HCT116 (cell line): ENCODE measurements at places on chromosomes 16 and 17. TPM values are rescaled to one million over a fixed set of nuclear protein-coding genes. Genes with fewer than 3 reads are reported as not detected.

GRCh38 chr16:57949595-57950238, 21.2 kb downstream of the CNGB1 start:
- DNase-seq: no peak

DNA sequence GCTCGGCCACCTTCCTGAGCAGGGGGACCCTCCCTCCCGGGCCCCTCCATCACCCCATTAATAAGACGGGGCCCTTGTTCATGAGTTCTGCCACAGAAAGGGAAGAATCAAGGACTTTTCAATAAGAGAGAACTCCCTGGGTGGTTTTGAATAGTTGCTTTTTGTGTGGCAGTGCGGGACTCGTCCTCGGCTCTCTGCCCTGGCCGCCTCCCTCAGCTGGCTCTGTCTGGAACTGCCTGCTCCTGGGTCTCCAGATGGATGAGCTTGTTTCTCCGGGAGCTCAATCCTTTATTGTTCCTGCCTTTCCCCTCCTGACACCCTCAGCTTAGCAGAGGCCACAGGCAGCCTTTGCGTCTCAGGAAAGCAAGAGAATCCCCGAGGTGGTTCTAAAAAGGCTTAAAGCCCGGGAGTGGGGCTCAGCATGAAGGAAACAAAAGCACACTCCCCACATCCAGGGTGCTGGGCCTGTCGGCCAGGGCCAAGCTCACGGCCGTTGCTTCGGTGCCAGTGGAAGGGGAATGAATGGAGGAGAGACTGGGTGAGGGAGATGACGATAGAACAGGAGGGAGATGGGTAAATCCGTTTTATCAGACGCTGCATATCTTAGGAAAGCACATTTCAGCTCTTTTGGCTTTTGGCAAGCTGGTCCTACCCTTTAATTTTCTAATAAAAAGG, 60.2 kb downstream of the RAI1 start:
- no peak for DNase-seq

The RHBDL1 gene
- 12.7 TPM for total RNA-seq

DNA sequence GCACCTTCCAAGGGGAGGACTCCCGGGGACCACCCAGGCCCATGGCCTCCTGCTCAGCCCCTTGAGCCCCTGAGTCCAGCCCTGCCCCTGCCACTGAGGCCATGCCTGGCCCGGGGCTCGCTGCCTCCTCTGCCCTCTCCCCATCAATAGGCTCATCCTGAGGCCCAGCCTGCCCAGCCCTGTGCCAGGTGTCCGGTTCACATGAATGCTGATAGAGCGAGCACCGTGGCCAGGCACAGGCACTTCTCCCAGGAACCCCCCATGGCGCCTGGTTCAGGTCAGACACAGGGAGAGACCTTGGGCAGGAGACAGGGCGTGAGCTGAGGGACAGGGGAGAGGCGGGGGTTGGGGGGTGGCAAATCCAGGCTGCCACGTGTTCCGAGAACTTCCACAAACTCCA, 2.8 kb upstream of the PVALEF start:
- no peak for DNase-seq

DNA sequence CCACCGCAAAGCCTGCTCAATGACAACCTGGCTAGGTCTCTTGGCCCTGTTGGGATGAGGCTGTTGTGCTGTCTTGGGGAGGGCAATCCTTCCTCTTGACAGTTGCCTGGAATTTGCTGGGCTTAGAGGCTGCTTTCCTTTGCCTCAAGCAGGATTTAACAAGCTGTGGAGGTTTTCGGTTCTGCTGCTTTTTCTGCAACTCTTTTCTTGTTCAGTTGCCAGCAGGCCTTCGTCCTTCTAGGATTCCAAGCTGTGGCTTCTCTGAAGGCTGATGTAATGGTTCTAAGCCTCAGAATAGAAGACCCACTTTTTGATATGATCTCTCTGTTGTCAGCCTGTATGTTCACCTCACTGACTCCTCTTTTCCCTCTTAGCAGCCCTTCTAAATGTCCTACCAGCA, 149.5 kb upstream of the HS3ST4 start:
- no peak for DNase-seq
